Glutamatergic neuron (in vitro differentiated cells): ENCODE measurements at places on chromosomes 13 and 19.

DNA sequence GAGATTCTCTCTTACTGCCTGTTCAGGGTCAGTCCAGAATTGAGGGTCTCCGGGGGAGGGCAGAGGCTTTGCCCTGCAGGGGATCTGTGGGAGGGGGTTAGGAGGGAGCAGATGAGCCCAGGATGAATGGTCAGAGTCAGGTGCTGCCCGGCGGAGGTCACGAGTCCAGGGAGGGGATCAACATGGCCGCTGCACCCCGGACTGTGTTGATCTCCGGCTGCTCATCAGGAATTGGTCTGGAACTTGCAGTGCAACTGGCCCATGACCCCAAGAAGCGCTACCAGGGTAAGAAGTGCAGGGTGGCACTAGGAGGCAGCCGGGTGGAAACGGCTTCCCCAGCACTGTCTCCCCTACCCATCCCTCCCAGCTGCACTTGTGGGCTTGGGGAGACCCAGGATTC, at the start of gene RDH8:
Gene RDH8, plus strand, starts transcription at position 168 of the 400 bp plus-strand sequence. Its CDS starts 15 bp downstream, at position 183.
- no peak for DNase-seq

DNA sequence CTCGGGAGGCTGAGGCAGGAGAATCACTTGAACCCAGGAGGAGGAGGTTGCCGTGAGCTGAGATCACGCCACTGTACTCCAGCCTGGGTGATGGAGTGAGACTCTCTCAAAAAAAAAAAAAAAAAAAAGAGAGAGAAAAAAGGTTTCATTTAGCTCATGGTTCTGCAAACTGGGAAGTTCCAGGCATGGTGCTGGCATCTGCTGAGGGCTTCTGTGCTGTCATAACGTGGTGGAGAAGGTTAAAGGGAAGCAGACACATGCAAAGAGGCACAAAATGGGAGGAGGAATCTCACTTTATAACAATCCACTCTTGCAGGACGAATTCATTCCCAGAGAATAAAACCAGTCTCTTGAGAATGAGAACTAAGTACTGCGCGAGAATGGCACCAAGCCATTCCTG, 34.9 kb upstream of the SIAH3 start:
- DNase-seq = no peak

DNA sequence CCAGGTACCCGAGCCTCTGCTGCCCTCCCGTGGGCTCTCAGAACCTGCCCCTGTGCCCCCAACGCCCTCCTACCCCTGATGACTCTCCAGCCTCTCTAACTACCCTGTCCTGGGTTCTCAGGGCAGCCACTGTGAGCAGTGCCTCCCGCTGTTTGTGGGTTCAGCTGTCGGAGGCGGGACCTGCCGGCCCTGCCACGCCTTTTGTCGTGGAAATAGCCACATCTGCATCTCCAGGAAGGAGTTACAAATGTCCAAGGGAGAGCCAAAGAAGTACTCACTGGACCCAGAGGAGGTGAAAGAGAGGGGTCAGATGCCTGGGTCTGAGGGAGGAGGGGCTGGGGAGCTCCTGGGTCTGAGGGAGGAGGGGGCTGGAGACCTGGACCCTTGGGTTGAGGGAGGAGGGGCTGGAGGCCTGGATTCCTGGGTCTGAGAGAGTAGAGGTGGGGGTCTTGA, 20.0 kb downstream of the CNFN start:
- DNase-seq = no peak

DNA sequence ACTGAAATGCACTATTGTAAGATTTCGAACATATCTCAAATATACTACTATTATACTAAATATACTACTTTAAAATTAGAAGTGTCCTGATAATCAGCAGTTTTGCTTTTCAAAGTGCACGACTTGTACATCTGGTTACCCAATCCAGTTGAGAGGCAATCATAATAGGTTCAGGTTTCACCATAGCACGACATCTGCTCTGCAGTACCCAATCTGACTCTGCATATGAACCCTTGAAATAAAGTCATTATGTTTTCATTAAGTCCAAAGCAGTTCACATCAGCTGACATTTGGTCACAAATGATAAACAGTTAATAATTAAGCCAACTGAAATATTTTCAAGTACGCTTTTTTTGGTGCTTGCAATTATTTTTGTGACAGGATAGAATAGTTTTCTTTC, 90.6 kb downstream of the PCDH9 start:
- no peak for DNase-seq

DNA sequence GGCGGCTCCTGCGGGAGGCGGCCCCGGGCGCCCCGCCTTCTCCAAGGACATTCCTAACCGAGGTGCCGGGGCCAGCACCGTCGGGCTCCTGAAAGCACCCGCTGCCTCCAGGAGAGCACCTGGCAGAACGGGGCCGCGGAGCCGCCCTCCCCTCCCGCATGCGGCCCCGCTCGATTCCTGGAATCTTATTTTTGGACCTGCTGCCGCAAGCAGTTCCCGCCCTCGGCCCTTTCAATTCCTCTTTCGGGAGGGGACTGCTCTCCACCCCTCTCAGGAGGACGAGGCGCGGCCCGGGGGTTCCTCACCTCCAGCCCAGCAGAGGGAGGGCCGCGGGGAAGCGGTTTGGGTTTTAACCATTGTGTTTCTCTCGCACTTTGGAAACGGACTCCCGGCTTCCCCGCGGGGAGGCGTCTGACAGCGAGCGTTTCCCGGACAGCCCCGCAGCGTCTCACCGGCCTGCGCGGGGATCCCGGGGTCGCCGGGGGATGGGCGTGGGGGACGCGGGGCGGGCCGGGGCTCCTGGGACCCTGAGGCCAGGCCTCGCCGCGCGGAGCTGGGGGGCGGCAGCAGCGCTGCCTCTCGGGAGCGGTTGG, 849 bp downstream of the GAS6 start:
- peak; percentile 54 for DNase-seq

DNA sequence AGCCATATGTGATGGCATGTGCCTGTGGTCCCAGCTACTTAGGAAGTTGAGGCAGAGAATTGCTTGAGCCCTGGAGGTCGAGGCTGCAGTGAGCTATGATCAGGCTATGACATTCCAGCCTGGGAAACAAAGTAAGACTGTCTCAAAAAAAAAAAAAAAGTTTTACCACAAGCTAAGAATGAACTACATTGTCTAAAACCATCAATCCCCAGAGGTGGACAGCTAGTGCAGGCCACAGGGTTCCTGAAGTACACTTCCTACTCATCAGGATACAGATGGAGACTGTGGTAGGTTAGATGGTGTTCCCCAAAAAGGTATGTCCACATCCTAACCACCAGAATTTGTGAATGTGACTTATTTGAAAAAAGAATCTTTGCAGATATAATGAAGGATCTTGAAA, 63.5 kb upstream of the DOCK9 start:
- no peak for DNase-seq

GRCh38 chr19:28652765-28653164, 560.2 kb downstream of the UQCRFS1 start:
- no peak for DNase-seq

GRCh38 chr19:5335593-5335992, 5.0 kb downstream of the PTPRS start:
- DNase-seq = no peak

- no peak for DNase-seq
These were observed 18.2 kb downstream of the UPF1 start for GRCh38 chr19:18849838-18850400.

DNA sequence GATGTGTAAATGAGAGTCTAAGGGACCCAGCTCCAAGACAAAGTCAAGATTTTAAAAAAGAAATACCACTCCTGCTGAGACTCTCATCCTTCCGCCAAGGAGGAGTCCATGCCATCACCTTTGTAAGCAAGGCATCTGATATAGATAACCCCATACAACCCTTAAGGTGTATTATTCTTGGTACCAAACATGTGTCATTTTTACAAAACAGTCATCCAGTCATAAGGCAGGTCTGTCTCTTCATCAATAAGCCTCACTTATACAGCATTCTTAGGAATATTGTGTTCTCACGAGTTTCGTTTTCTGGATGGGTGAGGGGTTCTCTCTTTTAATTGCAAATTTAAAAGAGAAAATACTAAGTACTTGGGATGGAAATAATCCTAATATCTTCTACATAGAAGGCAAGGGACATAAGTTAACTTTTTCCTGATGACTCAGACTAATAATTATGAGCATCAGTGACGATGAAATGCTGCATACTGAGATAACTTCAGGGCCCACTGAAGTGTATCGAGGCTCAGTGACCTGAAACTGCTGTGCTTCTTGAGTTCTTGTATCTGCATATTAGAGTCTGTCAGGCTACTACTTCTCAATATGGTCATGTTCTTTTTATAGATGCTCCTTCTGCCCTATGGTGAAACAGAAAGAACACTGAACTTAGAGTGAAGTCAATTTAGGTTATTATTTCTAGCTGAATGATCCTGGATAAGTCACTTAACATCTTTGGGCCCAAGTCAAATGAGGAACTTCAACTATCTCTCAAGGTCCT, 166.6 kb downstream of the KLF12 start:
- DNase-seq = no peak

- DNase-seq = no peak
These were observed 215.7 kb downstream of the KATNAL1 start for GRCh38 chr13:30091691-30092090.

DNA sequence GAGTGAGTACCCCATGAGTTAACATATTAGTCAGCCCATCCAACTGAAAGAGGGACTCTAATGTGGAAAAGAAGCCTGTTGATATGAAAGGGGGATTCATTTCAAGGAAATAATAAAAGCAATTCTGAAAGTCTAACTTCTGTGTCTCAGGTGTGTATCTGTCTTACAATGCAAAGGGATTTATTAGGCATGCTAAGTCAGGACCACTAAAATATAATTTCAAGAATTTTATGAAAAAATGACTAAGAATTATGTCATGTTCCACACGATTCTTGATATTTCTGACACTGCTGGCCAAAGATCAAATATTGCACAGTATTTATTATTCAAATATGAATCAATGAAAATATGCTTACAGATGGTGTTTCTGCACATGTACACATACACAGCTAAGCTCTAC, 130.8 kb downstream of the KLF12 start:
- no peak for DNase-seq

DNA sequence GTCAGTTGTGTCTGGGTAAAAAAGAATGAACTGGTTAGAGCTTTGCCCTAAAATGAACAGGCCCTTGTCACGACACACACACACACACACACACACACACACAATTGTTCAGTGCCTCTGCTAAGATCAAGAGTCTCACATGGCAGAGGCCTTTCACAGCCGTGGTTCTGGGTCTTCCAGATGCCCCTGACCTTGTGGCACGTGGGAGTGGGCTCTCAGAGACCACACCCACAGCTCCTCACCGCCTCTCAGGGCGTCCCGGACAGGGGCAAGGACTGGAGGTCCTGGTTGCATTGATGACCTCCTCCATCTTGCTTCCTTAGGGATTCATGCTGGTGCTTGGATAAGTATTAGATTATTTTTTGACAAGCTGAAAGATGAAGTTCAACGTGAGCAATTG, 101.0 kb downstream of the HSPH1 start:
- no peak for DNase-seq
